ENCODE measurements at places on chromosomes 3 and 15. TPM values are rescaled to one million over a fixed set of nuclear protein-coding genes. Genes with fewer than 3 reads are reported as not detected.

Gene MYO5C
- total RNA-seq: 0.69 TPM

Gene ITIH1
- not detected for total RNA-seq

Gene TP63
- total RNA-seq: 0.33 TPM

Gene CCR9
- total RNA-seq: not detected

Gene CDC25A
- 32.5 TPM for total RNA-seq

All from activated CD4-positive, alpha-beta T cell treated with anti-CD3 and anti-CD28 coated beads for 36 hours (primary cell).